ENCODE measurements at places on chromosomes 7 and 10.

GRCh38 chr10:77849039-77849664 lies 77.4 kb downstream of the DLG5 start:
- no peak for DNase-seq

GRCh38 chr10:44786286-44786850 lies 124.8 kb upstream of the TMEM72 start:
- no peak for DNase-seq

DNA sequence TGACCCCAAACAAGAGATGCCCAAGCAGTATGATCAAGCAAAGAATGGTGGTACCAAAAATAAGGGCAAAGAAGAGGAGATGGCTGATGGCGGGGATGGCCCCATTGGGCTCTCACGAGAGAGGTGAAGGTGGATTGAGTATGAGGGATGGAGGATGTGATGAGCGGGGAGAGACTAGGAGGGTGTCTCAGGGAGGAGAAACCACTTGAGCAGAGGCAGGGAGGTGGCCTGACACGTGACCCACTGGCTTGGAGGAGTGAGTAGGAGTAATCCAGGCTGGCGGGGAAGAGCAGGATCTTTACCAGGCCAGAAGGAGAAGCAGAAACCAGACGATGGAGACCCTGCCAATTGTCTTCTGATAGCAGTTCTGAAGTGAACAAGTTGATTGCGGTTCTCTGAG lies 33.3 kb upstream of the ATXN7L1 start:
- DNase-seq = no peak

DNA sequence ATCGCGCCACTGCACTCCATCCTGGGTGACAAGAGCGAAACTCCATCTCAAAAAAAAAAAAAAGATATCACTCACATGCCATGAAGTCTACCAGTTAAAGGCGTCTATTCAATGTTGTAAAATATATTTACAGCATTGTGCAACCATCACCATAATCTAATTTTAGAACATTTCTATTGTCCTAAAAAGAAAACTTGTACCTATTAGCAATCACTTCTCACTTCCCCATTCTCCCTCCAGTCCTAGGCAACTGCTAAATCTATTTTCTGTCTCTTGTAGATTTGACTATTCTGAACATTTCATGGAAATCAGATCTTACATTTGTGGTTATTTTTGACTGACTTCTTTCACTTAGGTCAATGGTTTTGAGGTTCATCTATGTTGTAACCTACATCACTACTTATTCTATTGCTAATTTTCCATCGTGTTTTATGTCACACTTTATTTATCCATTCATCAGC lies 25.2 kb upstream of the OTUD1 start:
- DNase-seq = no peak

DNA sequence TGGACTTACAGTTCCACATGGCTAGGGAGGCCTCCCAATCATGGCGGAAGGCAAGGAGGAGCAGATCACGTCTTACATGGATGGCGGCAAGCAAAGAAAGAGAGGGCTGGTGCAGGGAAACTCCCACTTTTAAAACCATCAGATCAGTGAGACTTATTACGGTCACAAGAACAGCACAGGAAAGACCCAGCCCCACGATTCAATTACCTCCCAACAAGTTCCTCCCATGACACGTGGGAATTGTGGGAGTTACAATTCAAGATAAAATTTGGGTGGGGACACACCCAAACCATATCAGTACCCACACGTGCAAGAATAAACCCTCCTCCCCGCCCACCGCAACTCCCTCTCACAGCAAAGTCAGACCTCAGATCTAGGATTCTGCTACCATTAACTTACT lies 4.5 kb upstream of the AIFM2 start:
- no peak for DNase-seq

All from stimulated activated naive CD8-positive, alpha-beta T cell treated with anti-CD3 and anti-CD28 coated beads, Interleukin-15, amount 100 ng/mL, for 72 hours (primary cell).